Activated CD8-positive, alpha-beta memory T cell treated with anti-CD3 and anti-CD28 coated beads for 4 hours (primary cell): ENCODE measurements at places on chromosomes 16 and 17.

GRCh38 chr16:12754824-12755543 lies 48.7 kb downstream of the CPPED1 start:
- no peak for DNase-seq

- DNase-seq: no peak
These were observed 4.8 kb upstream of the MEAK7 start for GRCh38 chr16:84509032-84509950.

GRCh38 chr16:57531253-57531575 lies 5.2 kb downstream of the CCDC102A start:
- DNase-seq: no peak

DNA sequence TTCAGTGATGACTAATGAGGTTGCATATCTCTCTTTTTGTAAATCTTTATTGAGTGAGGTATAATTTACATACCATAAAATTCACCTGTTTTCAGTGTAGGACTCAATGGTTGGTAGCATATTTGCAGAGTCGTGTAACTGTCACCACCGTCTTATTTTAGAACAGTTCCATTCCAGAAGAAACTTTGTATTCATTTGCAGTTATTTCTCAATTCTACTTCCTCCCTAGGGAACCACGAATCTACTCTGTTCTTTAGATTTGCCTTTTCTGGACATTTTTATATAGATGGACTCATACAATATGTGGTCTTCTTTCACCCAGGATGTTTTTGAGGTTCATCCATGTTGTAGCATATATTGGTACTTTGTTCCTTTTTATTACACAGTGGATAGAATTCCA lies 3.7 kb downstream of the FTO start:
- no peak for DNase-seq

DNA sequence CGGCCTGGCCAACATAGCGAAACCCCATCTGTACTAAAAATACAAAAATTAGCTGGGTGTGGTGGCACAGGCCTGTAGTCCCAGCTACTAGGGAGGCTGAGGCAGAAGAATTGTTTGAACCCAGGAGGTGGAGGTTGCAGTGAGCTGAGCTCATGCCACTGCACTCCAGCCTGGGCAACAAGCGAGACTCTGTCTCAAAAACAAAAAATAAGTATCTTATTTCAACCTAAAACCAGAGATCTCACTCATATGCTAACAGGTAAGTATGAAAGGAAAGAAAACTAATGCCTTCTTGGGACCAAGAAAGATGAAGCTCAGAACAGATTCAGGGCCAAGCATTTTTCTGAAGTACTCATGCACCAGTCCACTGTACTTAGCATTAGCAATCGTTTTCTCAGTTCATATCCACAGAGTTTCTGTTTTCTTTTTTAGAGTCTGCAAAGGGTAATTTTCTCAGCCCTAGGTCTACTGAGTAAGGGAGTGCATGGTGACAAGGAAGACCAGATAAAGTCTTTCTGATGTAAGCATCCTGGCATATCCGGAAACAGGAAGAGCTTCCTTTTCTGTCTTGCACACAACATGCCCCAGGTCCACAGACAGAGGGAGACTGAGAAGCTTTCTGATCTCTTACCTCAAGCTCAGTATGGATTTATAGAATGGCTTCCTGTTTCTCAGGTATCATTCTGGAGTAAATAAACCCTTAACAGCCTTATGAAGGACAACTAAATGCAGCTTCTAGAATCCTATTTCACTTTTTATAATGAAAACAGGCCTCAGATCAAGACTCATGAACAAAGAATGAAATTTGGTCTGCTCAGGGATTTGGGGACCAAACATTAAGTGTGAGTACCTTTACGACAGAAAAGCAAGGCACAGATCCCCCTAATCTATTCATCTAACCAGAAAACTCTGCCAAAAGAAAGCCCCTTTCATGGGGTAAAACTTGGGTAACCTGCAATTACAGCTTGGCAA lies 38.7 kb upstream of the FOXJ1 start:
- no peak for DNase-seq

DNA sequence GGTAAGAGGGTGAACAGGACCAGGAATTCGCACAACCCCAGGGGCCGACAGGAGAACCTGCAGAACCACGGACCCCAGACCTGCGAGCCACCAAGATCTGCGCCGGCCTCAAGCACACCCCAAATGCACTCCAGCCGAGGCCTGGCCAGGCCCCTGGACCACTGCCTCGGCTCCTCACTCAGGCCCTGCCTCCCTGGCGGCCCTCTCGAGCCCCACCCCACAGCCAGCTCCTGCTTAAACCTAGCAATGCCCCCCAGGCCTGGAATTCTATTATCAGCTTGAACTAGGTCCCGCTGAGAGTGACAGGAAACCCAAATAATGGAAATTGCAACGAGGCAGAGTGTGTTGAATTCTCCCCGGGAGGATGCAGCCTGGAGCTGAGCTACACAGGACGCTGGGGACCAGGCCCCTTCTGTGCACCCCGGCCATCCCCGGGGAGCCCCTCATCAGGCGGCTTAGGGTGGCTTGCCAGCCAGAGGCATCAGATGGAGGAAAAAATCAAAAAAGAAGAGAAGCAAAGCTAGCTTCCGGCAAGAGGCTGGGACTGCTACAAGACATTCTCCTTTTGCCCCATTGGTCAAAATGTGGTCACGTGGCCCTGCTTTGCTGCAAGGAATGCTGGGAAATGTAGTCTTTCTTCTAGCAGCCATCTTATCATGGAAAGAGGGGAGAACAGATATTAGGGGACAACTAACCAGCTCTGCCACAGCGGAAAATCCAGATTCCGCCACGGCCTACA lies 2.4 kb upstream of the ENPP7 start:
- DNase-seq: peak; percentile 45

- DNase-seq: no peak
These were observed 1.2 kb downstream of the ZACN start for GRCh38 chr17:76079956-76080767.

- DNase-seq: no peak
These were observed 269.5 kb downstream of the MAF start for GRCh38 chr16:79331066-79331465.

DNA sequence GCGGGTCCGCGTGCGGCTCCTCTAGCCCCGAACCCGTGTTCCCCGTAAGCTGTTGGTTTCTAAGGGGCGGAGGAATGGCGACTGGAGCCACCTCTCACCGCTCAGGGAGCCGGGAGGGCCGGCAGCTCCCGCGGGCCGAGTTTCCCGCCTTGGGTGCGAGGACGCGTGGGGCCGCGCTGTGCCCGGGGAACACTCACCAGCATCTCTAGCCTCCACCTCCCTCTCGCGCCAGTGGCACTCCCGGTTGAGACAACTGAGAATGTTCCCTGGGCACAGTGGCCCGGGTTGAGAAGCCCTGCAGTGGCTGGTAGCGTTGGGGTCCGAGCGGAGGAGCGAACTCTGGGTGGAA lies 560 bp downstream of the TELO2 start:
- DNase-seq: no peak

DNA sequence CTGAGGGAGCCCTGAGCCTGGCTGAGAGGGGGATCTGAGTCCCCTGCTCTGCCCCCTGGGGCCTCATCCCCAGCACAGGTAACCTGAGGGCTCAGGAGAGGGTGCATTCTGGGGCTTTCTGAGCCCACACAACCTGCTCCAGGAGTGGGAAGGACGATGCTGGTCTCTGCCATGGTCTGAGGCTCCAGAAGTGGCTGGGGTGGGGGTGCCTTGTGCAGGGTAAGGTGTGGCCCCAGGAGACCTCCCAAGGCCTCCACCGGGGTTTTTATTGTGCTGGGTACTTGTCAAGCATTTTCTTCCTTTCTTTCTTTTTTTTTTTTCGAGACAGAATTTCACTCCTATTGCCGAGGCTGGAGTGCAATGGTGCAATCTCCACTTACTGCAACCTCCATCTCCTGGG lies 300 bp downstream of the CTRB1 start:
- no peak for DNase-seq

DNA sequence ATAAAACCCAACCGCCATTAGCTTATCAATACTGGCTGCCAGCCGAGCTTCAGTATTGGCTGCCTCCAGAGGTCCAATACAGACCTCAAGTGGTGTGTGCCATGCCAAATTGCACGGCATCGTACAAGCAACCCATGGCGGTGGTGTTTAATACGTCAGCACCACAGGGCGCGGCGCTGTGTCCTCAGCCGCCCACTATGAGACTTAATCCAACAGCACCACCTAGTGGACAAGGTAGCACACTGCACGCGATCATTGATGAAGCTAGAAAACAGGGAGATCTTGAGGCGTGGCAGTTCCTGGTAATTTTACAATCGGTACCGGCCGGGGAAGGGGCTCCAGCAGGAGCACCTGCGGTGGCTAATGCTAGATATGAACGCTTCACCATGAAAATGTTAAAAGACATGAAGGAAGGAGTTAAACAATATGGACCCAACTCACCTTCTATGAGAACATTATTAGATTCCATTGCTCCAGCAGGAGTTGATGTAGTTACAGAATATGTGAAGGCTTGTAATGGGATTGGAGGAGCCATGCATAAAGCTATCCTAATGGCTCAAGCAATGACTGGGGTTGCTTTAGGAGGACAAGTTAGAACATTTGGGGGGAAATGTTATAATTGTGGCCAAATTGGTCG lies 15.4 kb downstream of the FLYWCH1 start:
- peak; percentile 71 for DNase-seq

- no peak for DNase-seq
These were observed 15.4 kb downstream of the ZFPM1 start for GRCh38 chr16:88468275-88469129.

GRCh38 chr16:25481636-25482035 lies 210.1 kb upstream of the HS3ST4 start:
- no peak for DNase-seq

GRCh38 chr17:7882629-7883028 lies 6.0 kb upstream of the CHD3 start:
- no peak for DNase-seq

GRCh38 chr17:4087911-4088693 lies 54.7 kb downstream of the ZZEF1 start:
- no peak for DNase-seq

DNA sequence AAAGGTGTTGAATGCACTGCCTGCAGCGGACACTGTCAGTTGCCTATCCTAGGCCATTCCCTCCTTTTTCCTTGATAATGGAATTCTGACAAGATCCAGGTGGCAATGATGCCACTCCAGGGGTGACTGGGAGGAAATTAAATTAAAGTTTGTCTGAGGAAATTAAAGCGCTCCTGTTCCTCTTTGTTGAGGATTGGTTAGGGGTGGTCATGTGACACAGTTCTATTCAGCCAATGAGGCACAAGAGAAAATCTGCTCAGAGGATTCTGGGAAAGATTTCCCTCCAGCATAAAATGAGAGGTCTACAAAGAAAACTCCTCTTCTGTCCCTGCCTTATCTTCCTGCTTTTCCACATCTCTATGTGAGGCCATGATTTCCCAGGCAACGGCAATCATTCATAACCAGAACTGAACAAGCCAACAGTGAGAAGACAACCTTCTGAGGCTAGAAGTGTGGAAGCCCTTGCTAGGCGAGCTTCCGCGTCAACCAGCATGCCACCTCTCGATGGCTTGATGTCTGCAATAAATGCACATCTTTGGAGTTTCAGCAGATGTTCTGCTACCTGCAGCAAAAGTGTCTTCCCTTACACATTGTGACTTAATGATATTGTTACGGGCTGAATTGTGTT lies 5.6 kb upstream of the BCO1 start:
- no peak for DNase-seq

DNA sequence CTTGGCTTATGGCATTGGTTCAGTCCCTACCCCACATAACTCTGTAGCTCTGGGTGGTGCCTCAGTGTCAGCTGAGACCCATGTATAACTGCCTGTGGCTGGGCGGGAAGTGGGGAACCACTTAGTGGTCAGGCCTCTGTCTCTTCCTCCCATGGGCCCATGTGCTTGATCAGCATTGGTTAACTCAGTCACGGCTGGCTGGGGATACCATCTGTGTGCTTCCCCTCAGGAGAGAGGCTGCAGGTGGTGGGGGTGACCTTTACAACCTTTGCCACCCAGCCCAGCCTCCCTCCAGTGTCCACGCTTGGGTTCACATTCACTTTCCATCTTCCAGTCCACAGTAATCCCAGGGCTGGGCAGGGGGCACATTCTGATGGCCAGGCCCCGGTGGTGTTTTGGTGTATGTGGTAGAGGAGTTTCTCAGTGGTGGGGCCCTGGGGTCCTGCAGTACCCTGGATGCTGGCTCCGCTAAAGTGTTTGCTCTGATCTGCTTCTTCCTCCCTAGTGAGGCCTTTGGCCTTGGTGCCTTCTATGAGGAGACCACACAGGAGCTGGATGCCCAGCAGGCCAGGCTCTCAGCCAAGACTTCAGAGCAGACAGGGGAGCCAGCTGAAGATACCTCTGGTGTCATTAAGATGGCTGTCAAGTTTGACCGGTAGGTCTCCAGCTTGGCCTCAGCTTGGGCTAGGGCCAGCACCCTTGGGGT lies 10.2 kb upstream of the NFATC3 start:
- DNase-seq: peak; percentile 39

DNA sequence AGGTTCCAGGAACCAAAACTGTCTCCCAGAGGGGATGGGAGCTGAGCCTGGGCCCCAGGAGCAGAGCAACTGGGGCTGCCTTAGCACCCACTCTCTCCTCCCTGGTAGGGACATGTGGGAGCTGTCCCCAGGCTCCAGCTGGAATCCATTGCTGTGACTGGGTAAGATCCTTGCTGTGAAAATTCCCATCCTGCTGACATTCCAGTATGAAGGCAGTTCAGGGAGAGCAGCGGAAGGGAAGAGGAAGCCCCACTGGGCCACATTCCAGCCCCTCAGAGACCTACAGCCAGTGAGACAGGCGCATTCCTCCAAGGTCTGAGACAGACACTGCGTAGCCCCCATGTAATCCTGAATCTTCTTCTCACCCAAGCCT lies 24.2 kb downstream of the MYO18A start:
- no peak for DNase-seq

DNA sequence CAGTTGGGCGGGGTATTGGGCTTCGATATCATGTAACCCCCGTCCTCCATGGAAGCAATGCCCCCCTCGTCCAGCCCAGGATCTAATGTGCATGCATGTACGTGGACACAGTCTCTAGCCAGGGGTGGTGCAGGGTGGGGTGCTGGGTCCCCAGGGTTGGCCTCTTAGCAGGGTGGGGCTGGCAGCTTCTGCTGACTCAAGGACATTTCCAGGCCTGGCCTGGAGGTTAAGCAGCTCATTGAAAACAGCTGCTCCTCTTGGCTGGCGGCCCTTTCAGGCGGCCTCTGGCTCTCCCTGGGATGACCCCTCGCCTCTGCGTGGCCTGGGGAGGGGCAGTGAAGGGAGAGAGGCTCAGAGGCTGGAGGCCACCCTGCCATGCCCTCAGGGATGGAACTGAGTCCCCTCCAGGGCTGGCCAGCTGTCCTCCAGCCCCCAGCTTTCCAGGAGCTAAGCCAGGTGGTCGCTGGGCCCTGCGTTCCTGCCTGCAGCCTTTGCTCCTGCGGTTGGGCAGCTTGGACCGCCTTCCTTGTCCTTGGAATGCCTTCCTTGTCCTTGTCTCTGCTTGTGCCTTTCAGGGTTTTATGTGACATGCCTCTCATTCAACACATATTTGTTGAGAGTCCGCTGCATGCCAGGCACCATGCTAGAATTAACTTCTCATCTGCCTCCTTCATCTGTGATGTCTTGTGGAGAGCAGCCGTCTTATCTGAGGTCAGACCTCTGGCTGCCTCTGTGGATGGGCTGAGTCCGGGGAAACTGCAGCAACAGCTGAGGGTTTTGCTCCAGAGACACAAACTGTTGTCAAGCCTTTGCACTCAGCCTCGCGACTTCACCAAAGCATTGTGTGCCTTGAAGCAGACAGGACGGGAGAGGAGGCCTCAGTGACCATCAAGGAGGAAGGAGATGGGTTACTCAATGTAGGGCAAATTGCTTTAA lies 26.6 kb downstream of the MRC2 start:
- DNase-seq: no peak

- no peak for DNase-seq
These were observed 3.4 kb upstream of the NLRC5 start for GRCh38 chr16:56985962-56986360.
